ENCODE measurements at places on chromosomes 1 and 21. TPM values are rescaled to one million over a fixed set of nuclear protein-coding genes. Genes with fewer than 3 reads are reported as not detected.

DNA sequence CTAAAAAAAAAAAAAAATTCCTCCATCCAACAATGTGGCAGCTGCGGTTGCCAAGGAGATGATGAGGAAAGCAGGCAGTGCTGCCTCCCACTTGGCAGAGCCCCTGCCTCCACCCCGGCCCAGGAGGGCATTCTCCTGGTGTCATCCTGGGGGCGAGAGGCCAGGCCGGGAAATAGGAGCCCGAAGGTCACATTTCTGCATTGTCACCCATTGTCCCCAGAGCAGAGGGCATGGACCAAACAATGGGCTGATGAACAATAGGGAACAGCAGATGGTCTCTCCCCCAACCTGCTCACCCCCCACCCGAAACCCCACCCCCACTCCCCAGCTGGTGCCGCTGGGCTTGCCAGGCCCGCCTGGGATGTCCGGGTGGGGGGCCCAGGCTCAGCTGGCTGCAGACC, 37.3 kb downstream of the CAMK2N1 start:
- no peak for DNase-seq

DNA sequence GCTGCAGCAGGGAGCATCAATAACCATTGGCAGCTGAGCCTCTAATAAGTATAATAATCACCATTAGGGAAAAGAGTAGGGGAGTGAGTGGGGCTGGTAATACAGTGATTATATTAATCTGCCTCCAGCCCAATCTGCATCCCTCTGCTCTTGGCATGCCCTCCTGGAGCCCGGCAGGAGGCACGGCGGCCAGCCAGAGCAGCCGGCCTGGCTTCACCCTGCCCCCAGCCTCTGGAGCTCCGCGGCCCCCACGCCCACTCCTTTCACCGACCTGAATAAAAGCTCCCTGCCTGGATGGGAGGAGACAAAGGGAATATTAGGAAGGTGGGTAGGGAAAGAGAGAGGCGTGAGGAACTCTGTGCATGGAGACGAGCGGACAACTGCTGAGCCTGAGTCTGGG, 28.3 kb downstream of the OPTC start:
- DNase-seq = no peak

- DNase-seq = no peak
Measured at GRCh38 chr1:78755986-78756385, 106.4 kb downstream of the IFI44 start.

The CHI3L1 gene
- total RNA-seq = not detected

The PSRC1 gene
- 6.6 TPM for total RNA-seq
